ENCODE measurements at places on chromosomes 3 and 15. TPM values are rescaled to one million over a fixed set of nuclear protein-coding genes. Genes with fewer than 3 reads are reported as not detected.

MKRN2 gene
- total RNA-seq, result 24.9 TPM

GRCh38 chr15:85276921-85277320 lies 103.5 kb upstream of the AKAP13 start:
- no peak overlapping the region for H3K27ac ChIP-seq
- H3K4me3 ChIP-seq, result no peak overlapping the region
- peaks cover 4% of the 10 kb centered on the region for H3K4me1 ChIP-seq
- no peaks in the 10 kb centered on the region for H3K36me3 ChIP-seq
- no peaks in the 10 kb centered on the region for H3K27me3 ChIP-seq

DNA sequence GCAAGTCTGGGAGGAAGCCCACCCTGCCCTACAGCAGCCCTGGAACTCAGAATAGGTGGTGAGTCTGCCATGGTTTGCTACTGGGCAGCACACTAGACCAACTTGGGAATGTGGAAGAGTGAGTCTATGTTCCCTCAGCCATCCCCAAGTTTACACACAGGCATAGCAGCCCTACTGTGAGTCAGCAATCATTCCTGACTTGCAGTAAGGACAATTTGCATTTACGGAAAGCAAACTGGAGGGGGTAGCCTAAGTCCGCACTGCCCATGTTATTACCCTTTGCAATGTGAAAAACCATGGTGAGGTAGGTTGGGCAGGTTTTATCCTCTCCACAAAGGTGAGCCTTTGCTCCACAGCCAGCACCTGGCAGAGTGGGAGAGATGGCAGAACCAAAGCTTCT lies 4.6 kb downstream of the TCTA start:
- peak overlapping the region; percentile 93 for H3K27ac ChIP-seq
- no peaks in the 10 kb centered on the region for H3K27me3 ChIP-seq
- H3K4me1 ChIP-seq, result peaks cover 72% of the 10 kb centered on the region

- H3K27ac ChIP-seq, result no peak overlapping the region
- no peak for DNase-seq
- no peaks in the 10 kb centered on the region for H3K4me1 ChIP-seq
- no peak overlapping the region for H3K4me3 ChIP-seq
Observed at GRCh38 chr3:47678446-47679338, 100.0 kb upstream of the CSPG5 start.

SH3BP5 gene
- total RNA-seq, result 8.9 TPM

COL7A1 gene
- total RNA-seq, result 0.65 TPM

DNA sequence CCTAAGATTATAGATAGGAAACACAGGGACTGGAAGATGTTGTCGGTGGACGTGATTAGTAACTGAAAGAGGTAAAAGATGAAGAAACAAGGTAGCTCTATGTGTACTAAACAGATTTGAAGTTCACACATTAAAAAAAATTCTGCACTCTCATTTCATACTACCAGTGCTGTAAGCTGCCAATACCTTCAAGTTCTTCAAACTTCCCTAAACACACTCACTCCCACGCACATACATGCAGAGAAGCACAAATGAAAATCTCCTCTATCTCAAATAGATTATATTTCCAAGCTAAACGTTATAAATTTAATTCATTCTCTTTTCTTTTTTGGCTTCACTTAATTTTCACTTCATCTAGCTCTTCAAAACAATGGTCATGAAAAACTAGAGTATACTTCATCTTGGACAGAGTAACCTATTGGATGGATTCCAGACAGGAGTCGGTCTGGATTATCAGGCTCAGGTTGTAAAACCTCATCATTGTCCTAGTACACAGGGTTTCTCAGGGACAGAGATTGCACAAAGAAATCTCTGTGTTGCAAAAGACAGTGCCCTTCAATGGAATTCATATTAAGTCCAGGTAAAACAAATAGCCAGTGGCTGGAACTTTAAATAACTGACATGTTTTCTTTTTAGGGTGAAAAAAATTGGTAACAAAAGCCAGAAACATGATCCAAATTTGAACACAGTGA lies 408.1 kb upstream of the ZNF385D start:
- H3K36me3 ChIP-seq, result no peaks in the 10 kb centered on the region
- H3K4me1 ChIP-seq, result no peaks in the 10 kb centered on the region
- no peaks in the 10 kb centered on the region for H3K27me3 ChIP-seq
- no peak overlapping the region for H3K4me3 ChIP-seq

DNA sequence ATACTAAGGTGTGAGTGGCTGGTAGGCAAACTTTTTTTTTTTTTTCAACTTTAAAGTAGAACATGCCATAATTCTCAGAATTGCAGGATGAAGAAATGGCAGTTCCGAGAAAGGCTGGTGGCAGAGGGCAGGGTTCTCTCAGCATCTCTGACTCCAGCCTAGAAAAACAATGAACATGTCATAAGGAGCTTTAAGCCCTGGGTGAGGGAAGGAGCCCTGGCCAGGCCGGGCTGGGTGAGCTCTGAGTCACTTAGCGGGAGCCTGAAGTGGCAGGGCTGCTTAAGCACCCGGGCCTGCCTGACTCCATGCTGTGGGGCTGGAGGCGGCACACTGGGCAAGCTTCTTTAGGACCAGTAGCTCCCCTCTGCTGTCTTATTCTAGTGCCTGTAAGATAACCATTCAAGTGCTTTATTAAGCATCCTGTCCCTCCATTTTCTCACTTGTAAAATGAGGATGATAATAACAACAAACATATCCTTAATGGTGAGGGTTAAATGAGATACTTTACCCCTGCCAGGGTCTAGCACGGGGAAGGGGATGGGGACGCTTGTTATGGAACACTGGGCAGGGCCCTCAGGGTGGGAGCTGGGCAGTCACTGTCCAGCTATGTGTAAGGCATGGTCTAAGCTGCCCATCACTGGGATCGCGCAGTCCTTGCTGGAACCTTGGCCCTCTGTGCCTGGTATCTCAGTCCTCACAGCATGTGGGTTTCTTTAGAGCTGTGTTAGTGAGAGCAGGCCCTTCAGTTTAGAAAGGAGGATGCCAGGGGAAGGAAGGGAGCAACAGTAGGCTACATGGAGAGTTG lies 18.4 kb downstream of the SMAD6 start:
- DNase-seq, result peak; percentile 46
- H3K4me3 ChIP-seq, result no peak overlapping the region
- H3K27me3 ChIP-seq, result peaks cover 4% of the 10 kb centered on the region
- H3K4me1 ChIP-seq, result no peaks in the 10 kb centered on the region
- no peak overlapping the region for H3K27ac ChIP-seq
- H3K36me3 ChIP-seq, result no peaks in the 10 kb centered on the region

DNA sequence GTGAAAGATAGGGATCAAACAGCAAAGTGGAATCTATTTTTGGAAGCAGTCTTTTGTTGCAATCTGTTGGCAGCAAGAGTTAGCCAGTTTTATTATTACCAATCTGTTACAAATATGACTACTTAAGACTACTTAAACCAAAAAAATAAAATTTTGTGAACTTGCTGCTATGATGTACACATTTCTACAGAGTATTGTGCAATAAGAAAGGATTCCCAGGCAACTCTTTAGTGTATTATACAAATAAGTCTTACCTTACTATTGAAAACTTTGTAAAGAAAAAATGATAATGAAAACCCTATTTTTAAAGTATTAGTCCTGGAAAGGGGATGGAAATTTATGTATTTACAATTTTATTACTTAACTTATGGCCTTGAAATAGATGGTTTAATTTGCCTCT lies 44.7 kb downstream of the CADM2 start:
- no peaks in the 10 kb centered on the region for H3K27me3 ChIP-seq
- no peaks in the 10 kb centered on the region for H3K36me3 ChIP-seq
- no peak overlapping the region for H3K27ac ChIP-seq

P4HTM gene
- 30.4 TPM for total RNA-seq

DNA sequence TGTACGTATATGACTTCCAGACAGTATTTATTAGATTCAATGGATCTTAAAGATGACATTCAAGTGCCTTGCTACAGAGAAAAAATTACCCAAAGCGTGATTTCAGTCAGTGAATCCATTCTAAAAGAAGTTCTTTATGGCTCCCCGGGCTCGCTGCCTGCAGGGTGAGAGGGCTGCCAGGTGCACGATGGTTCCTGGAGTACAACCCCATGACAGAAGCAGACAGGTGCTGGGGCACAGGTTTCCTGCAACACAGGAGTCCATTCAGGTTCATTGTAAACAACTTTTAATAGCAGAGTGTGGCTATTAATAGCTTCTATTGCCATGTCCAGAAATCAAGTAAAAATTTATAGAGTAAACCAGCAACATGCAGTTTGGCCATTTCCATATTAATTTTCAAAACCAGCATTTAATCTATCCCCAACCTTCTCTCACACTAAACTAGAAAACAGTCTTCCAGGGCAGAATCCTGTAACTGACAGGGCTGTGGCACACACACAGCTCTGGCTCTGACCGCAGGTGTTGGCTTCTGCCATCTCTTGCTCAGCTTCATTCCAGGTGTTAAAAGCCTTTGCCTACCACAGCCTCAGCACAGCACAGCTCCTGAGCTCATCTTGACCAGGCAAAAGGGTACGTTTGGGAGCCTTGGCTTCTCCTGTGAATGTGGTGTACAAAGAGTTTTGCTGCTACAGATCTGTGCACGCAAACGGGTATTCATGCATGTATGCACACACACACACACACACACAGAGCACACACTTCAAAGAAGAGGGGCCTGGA lies 185.9 kb downstream of the MEX3B start:
- H3K27me3 ChIP-seq, result peaks cover 2% of the 10 kb centered on the region
- no peaks in the 10 kb centered on the region for H3K36me3 ChIP-seq
- H3K4me1 ChIP-seq, result no peaks in the 10 kb centered on the region
- no peak for DNase-seq

- no peaks in the 10 kb centered on the region for H3K27me3 ChIP-seq
- H3K36me3 ChIP-seq, result no peaks in the 10 kb centered on the region
- no peak overlapping the region for H3K4me3 ChIP-seq
- H3K4me1 ChIP-seq, result no peaks in the 10 kb centered on the region
- H3K27ac ChIP-seq, result no peak overlapping the region
Observed at GRCh38 chr3:111776827-111777483, 82.1 kb upstream of the PHLDB2 start.

GRCh38 chr15:46471096-46471495 lies 836.3 kb downstream of the SQOR start:
- no peaks in the 10 kb centered on the region for H3K4me1 ChIP-seq
- no peak for DNase-seq
- H3K27ac ChIP-seq, result no peak overlapping the region
- H3K27me3 ChIP-seq, result no peaks in the 10 kb centered on the region

- no peak for DNase-seq
- H3K27ac ChIP-seq, result no peak overlapping the region
- no peaks in the 10 kb centered on the region for H3K36me3 ChIP-seq
- H3K4me1 ChIP-seq, result peaks cover 5% of the 10 kb centered on the region
- peaks cover 5% of the 10 kb centered on the region for H3K27me3 ChIP-seq
Observed at GRCh38 chr15:93245661-93246042, 156.6 kb upstream of the RGMA start.

DNA sequence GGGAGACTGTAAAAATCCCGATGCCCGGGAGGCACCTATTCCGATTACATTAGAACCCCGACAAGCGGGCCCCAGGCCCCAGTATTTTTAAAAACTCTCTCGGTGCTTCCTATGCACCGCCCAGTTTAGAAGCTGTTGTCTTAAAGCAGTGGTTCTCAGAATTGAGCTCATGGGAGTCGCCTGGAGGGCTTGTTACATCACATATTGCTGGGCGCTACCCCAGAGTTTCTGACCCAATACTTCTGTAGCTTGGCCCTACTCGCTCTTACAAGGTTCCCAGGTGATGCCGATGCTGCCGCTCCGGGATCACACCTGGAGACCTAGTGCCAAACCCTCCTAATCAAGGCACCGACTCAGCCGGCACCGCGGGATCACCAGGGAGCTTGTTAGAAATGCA lies 35.2 kb downstream of the CPN2 start:
- peaks cover 19% of the 10 kb centered on the region for H3K27me3 ChIP-seq
- H3K4me3 ChIP-seq, result no peak overlapping the region
- H3K27ac ChIP-seq, result no peak overlapping the region
- no peak for DNase-seq
- H3K4me1 ChIP-seq, result peaks cover 8% of the 10 kb centered on the region

GRCh38 chr15:76071806-76072205 lies 12.0 kb downstream of the TMEM266 start:
- H3K36me3 ChIP-seq, result no peaks in the 10 kb centered on the region
- H3K4me3 ChIP-seq, result no peak overlapping the region
- peaks cover 7% of the 10 kb centered on the region for H3K27me3 ChIP-seq
- no peak for DNase-seq
- H3K4me1 ChIP-seq, result no peaks in the 10 kb centered on the region

CTDSPL gene
- 3.9 TPM for total RNA-seq

- H3K4me1 ChIP-seq, result peaks cover 30% of the 10 kb centered on the region
- no peak for DNase-seq
- peaks cover 11% of the 10 kb centered on the region for H3K36me3 ChIP-seq
- no peaks in the 10 kb centered on the region for H3K27me3 ChIP-seq
- H3K4me3 ChIP-seq, result no peak overlapping the region
- H3K27ac ChIP-seq, result no peak overlapping the region
Observed at GRCh38 chr3:188179006-188179966, 25.3 kb downstream of the LPP start.

SHQ1 gene
- total RNA-seq, result 31.3 TPM

DNA sequence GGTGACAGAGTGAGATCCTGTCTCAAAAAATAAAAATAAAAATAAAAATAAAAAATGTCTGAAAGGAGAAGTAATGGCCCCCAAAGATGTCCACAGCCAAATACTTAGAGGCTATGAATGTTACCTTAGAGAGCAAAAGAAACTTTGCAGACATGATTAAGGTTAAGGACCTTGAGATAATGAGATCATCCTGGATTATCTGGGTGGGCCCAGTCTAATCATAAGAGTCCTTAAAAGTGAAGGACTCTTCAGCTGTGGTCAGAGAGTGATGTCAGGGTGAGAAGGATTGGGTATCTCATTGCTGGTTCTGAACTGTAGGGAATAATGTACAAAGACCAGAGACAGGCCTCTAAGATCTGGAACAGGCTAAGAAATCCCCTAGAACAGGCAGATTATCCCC lies 84.9 kb upstream of the POU1F1 start:
- H3K4me3 ChIP-seq, result no peak overlapping the region
- no peaks in the 10 kb centered on the region for H3K4me1 ChIP-seq
- DNase-seq, result no peak
- no peaks in the 10 kb centered on the region for H3K36me3 ChIP-seq

DNA sequence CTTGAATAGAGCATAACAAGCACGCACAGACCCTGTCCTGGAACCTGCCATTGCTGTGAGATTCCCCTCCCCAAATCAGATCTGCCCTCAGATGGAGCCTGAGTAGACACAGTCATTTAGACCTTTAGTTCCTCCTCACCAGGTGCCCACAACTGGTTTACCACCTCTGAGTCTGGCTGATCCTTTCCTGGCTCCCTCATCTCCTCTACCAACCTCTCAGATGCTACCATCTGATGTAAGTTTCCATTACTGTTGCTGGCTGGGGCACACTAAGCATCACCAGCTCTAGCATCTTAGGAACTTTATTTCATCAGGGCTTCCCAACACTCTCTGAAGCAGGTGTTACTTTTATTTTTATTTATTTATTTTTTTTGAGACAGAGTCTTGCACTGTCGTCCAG lies 288.3 kb downstream of the TLE3 start:
- peak; percentile 28 for DNase-seq
- no peak overlapping the region for H3K4me3 ChIP-seq
- H3K4me1 ChIP-seq, result peaks cover 7% of the 10 kb centered on the region
- H3K27ac ChIP-seq, result no peak overlapping the region
- no peaks in the 10 kb centered on the region for H3K27me3 ChIP-seq
- no peaks in the 10 kb centered on the region for H3K36me3 ChIP-seq
